ENCODE measurements at places on chromosomes 1 and 21. TPM values are rescaled to one million over a fixed set of nuclear protein-coding genes. Genes with fewer than 3 reads are reported as not detected.

Gene TFF1
- 0.49 TPM for total RNA-seq

Gene SLFNL1
- 0.13 TPM for total RNA-seq

Gene IL10
- total RNA-seq, result 0.63 TPM

Gene NHLH2
- total RNA-seq, result not detected

Gene FAM177B
- total RNA-seq, result not detected

Gene RABIF
- 8.1 TPM for total RNA-seq

Gene SHE
- under 0.01 TPM for total RNA-seq

Gene TAS1R1
- total RNA-seq, result not detected

Gene ADORA1
- total RNA-seq, result 22.2 TPM

Gene ESRRG
- 0.33 TPM for total RNA-seq

Gene GSTM1
- 32.2 TPM for total RNA-seq

Gene MFN2
- 46.0 TPM for total RNA-seq

Gene CACHD1
- 6.6 TPM for total RNA-seq

Gene MFAP2
- total RNA-seq, result 267 TPM

Gene CD53
- not detected for total RNA-seq

Data from mesangial cell (primary cell).